ENCODE measurements at places on chromosomes 11 and 22.

DNA sequence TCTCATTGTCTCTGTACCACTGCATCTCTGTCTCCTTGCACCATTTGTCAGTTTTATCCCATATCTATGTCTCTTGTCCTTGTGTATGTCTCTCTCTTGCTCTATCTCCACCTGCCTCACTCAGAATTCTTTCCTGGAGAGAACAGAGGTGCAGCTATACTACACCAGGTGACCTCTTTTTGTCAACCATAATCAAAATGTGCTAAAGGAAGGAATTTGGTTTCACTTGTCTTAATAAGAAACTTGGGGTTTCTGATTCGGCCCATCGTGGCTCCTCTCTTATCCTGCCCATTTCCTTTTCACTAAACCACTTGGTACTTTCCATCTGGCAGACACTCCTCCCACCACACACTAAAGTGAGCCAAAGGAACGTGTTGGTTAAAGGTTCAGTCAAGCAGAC lies 2.0 kb upstream of the C11orf42 start:
- DNase-seq: no peak

- DNase-seq: peak; percentile 67
These were observed 44.0 kb downstream of the LIF start for GRCh38 chr22:30202531-30203006.

DNA sequence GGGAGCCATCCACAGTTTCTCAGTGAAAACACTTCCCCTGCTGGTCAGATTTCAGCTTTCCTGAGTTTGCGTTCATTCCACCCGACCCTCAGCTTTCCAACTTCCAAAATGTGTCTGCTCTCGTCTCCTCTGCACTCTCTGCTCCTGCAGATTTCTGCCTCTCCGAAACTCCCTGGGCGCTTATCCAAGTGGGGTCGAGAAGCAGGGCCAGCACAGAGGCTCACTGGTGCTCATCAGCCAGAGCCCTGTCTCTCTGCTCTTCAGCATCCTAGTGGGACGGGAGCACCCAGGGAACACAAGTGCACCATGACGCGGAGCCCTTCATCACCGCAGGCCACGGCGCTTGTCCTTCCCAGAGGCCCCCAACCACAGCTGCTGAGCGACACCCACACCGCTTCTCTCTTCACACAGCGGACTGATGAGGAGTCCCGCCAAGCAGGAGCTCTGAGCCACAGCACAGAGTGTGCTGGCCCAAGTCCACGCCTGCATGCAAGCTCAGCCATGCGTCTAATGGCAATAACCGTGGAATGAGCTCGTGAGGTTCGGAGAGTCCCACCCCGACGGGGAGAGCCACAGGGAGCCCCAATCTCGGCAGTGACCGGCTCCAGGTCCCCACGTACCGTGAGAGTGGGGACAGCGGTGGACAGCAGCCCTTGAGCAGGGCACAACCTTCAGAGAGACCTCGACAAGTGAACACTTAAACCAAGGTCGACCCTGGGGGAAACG lies 27.9 kb upstream of the MOB2 start:
- no peak for DNase-seq

GRCh38 chr22:42959576-42960509 lies 55.1 kb downstream of the PACSIN2 start:
- DNase-seq: peak; percentile 57

DNA sequence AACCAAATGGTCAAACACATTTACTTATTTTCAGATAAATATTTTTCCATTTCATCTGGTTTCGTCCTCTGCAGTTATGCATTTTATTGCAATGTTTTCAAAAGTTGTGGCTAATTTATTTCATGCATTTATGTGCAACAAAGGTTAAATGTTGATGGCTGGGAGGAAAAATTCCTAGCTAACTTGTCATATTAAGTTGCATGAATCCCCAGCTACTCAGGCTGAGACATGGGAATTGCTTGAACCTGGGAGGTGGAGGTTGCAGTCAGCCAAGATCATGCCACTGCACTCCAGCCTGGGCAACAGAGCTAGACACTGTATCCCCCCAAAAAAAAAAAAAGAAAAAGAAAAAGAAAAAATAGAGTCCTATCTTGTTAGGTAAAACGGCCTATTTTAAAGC lies 1862.4 kb upstream of the RAG2 start:
- no peak for DNase-seq

- DNase-seq: no peak
These were observed 86.5 kb upstream of the MYO18B start for GRCh38 chr22:25655371-25655935.

- no peak for DNase-seq
These were observed 928.9 kb downstream of the TBC1D22A start for GRCh38 chr22:47691152-47691895.

DNA sequence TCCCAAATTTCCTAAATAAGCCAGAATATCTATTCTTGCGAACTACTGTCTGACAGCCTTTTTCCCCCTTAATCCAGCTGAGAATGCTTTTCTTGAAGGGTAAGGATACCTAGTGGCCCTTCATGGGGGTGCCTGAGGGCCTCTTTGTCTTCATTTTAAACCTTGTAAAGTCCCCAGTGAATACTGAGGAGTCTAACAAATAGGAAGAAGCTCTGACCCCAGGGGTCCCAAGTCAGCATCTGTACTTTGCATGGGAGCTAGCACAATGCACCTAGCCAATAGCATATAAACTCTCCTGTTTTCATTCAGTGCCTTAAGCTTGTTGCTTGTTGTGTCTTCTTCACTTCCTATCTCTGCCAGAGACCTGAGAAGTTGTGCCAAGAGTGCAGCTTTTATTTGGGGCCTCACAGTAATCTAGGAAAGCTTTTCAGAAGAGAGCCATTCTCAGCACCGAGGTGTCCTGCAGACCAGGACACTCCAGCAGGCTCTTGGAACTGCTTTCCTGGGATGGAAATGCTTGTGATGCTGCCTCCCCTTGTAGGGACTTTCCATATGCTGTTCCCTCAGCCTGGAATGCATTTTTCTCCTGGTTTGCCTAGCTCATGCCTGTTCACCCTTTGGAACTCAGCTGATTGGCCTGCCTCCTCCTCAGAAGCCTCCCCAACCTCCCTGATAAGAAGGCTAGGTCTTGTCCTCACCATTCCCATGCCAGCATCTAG lies 37.2 kb downstream of the BMAL1 start:
- no peak for DNase-seq

- no peak for DNase-seq
These were observed 839.8 kb downstream of the LRRC4C start for GRCh38 chr11:40619654-40620053.

DNA sequence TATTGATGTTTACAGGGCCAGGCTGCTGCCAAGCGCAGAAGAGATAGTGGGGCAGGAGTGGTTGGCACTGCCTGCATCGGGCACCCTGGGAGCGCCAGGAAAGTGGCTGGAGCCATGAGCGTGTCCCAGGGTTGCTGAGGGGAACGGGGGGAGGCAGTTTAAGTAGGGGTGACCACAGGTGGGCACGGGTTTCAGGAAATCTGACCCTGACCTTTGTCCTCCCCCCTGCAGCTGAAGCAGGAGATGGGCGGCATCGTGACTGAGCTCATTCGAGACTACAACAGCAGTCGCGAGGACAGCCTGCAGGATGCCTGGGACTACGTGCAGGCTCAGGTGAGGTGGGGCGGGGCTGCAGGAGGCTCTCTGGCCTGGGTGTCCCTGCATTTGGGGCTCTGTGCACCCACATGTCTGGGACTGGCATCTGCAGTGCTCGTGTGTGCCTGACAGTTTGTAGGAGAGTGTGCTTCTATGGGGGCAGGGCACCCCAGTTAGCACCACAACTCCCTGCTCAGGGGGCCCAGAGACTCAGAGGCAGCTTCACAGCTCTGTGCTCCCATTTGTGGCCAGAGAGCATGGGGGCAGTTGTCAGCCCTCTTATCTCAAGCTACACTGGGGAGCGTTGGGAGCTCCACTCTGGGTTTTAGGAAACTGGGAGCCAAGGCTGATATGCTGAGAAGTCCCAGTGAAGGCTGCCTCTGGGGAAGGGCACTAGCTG lies 49.7 kb downstream of the CD82 start:
- DNase-seq: no peak

DNA sequence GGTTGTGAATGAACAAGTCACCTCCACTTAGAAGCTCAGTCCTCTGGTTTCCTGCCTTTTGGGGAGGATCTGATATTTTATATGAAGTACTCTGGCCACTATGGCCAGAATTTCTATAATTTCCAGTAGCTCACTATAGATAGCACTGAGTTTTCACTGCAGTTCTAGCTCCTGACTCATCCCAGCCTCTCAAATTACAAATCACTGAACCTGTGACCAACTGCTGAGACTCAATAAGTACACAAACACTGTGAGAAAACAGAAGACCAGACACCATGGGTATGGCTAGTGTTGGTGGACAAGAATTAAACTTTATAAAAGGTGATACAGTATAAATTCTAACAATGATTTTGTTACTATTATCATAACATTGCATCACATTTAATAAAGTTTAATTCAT lies 47.1 kb upstream of the UCP3 start:
- no peak for DNase-seq

DNA sequence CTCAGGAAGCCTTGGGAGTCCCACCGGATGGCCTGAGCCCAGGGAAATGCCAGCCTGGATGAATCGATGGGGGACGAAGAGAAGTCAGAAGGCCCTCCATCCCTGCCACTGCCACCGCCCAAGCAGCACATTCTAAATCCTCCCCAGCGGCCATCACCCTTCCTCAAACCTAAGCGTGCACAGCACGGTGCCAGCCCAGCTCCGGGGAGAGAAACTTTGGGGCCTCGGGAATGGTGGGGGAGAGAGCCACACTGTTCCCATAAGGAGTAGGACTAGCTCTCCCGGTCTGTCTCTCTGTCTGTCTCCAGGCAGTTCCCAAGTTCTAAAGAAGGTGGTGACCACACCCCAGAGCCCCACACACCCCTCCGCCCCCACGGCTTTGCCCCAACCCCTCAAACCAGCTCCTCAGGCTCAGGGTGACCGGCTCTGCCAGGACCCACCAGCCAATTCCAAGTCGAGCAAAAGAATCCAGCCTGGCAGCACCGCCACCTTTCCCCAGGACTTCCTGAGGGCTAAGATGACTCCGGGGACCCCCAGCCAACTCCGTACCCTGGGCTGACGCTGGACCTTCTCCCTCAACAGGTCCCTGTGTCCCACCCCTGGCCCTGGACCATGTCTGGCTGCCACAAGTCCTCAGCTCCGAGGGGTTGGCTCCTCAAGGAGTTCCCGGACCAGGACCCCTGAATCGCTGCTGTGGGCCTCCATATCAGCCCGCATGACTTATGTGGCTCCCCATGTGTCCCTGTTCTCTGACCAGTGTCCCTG lies 2.7 kb downstream of the AHNAK start:
- no peak for DNase-seq

- DNase-seq: peak; percentile 73
These were observed 4.3 kb upstream of the AMPD3 start for GRCh38 chr11:10450462-10451425.

GRCh38 chr11:69918938-69919650 lies 99.9 kb upstream of the FGF3 start:
- DNase-seq: peak; percentile 92

DNA sequence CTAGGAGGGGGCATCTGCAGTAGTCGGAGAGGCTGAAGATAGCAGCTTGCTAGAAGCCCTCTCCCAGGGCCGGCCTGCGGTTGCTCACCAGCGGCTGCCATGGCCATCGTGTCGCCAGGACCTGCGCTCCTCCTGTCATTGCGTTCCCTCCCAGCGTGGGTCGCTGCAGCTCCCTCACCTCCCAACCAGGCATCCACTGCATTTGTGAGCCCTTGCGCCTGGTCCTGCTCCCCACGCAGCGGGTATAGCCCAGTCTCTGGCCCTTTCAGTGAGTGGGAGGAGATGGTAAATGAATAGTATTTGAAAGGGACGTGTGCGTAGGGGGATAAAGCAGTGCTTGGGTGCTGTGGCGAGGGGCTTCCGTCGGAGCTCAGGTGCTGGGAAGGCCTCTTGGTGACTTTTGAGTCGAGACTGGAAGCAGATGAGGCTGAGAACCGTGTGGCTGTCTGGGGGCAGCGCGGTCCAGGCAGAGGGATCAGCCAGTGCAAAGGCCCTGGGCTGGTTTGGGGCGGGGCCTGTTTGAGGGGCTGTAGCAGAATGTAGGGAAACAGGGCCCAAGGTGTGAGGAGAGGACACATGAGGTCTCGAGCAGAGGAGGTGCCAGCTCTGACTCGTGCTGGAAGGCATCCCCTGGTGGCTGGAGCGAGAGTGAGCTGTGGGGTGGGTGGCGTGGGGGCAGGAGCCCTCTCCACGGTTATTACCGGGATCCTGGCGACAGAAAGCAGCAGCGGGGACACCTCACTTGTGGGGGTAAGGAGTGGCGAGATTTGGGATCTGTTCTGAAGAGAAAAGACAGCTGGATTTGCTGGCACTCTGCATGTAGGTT lies 39.3 kb downstream of the LRP5 start:
- DNase-seq: no peak

DNA sequence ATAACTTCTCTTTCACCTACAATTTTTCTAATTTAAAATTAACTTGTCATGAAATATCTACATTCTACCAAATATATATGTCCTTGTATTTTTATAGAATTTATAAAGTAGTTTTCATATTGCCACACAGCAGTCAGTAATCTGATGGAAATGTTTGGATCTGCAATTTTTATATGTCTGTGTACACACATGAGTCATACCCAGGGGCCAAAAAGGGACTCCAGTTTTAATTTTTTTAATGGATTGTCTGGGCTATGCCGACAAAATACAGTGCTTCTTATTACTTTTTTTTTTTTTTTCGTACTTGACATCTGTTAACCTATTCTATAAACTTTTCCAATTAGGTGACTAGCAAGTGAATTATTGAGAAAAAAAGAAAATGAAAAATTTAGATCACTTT lies 6.3 kb downstream of the GUCY1A2 start:
- DNase-seq: no peak

Data from eye (tissue), 1 donor.